ENCODE measurements at places on chromosomes 7 and 10. TPM values are rescaled to one million over a fixed set of nuclear protein-coding genes. Genes with fewer than 3 reads are reported as not detected.

DNA sequence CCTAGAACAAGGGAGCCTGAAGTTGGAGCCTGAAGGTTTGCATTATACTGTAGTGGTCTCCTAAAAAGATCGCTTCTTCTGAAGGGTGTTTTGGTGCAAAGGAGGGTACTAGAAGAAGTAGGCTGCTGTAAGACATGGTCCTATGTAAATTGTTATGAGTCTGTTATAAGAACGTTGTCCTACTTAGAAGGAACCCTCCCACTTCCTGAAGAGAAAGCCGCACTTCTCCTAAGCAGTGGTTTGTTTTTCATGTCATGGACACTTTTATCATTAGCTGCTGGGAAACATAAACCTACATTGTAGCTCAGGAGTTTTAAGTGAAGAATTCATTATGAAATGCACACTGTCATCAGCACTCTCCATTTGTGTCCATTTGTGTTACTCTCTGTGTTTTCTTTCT lies 129.1 kb upstream of the ITGB1 start:
- DNase-seq: no peak

DNA sequence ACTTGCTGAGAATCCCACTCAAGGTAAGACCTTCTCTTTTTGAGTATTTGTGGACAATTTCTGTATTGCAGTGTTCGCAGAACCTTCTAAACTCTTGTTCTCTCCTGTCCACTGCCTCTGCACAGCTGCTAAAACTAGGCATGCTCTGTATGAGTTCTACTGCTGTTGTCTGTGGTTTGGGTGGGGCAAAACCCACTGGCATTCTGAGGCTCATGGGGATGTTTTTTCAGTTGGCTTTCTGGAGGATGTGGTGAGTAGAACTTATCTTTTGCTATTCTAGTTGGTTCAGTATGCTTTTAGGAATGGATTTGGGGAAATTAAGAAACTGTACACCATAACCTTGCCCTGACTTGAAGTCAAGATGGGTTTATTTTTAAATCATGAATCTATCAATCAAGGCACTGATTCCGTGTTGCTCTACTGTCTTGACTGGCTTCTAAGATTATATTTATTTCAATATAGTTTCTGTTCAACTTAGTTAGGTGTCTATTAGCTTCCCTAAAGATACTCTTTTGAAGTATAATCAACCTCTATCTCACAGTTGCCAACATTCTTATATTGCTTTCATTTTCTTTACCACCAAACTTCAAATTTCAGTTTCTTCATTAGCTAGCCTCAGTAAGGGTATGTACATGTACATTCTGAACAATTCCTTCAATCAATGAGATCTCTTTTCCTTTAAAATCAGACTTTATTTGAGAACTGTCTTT lies 25.0 kb upstream of the C1GALT1 start:
- no peak for DNase-seq

DNA sequence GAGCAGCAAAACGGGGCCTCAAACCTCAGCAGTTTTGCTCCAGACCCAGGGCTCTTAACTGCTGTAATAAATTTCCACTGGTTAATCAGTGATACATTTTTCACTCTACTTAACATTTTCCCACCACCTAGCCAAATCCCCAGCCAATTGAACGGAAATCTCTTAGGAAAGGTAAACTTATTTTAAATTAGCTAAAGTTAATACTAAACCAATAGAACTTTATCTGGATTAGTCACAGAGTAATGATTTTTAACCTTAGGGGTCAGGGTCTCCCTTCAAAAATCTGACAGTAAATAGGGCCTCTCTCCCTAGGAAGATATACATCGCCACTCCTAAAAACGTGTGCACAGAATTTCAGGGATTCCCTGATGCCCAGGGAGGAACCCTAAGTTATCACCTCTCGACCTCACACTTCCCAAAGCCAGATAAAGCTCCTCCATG lies 87.4 kb upstream of the KMT2E start:
- DNase-seq: no peak

HOXA3 gene
- total RNA-seq: 4.6 TPM

DNTT gene
- not detected for total RNA-seq

Measured in lower lobe of right lung (tissue), 2 donors.